Activated CD4-positive, alpha-beta T cell treated with anti-CD3 and anti-CD28 coated beads, Interleukin-2, amount 10 ng/mL, durations not matched to agents 7 days and 5 days (primary cell): ENCODE measurements at places on chromosomes 11 and 22.

DNA sequence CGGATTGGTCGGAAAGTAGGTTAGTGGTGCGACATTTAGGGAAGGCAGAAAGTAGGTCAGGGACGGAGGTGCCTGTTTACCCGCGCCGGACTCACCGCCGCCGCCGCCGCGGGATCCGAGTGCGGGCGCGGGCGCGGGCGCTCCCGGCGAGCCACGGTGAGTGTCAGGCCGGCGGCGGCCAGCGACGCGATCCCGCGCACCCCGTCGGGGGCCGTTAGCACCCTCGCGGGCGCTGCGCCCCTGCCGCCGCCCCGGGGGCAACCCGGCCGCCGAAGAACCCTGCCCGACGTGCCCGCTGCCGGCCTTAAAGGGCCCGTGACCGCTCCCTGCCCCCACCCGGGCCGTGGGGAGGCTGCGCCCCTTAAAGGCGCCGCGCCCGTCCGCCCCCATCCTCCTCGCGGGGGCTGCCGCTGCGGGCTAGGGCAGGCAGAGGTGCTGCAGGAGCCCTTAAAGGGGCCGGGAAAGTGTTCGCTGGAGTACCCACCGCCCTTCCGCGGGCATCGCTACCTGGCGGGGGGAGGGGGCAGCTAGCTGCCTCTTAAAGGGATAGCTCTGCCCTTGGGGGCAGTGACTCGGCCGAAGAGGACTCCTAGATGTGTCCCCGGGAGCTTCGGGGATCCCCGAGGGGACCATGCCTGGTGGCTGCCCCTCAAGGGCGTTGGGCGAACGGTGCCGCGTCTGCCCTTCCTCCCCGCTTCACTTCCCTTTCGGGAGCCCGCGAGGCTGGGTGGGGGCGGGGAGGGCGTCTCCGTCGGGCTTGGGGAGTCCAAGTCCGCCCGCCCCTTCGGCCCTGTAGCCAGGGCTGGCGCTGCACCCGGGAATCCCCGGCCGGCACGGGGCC lies at the start of gene BMAL1:
TSS of gene BMAL1 (plus strand) at position 23 of the 841 bp plus-strand sequence. CDS start 76,519 bp downstream, outside the sequence.
- peak; percentile 57 for DNase-seq

GRCh38 chr22:40238425-40239344 lies 61.0 kb downstream of the TNRC6B start:
- no peak for DNase-seq

DNA sequence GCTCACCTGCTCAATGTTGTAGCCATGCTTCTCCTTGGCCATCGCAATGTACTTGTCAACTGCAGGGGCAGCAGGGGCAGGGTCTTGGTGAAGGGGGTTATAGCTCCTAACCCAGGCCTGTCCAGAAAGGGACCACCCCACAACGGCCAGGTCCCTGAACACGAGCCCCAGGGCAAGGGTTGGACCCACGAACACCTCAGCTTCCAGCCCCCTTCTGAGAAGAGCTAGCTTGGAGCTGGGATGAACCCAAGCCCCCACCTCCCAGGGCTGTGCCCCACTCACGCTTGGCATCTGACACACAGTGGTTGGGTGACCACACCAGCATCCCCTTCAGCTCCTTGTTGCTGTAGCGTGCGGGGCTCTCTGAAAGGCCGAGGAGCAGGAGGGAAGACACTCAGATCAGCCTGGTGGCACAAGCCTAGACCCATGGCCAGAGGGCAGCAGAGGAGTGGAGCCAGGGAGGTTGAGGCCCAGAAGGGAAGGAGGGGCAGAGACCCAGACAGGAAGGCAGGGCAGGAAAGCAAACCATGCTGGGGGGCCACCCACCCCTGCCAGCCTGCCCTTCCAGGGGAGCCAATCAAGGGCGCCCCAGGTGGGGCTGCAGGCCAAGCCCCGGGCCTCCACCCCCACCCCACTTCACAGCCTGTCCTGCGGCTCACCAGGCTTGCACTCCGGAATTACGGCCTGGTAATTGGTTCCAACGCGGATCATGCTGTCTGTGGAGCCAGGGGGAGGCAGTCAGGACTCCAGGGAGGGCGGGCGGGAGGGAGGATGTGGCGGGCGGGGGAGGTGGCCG lies 1.9 kb downstream of the RCOR2 start:
- DNase-seq: no peak

- no peak for DNase-seq
These were observed 4.9 kb upstream of the MAFF start for GRCh38 chr22:38196791-38197419.

DNA sequence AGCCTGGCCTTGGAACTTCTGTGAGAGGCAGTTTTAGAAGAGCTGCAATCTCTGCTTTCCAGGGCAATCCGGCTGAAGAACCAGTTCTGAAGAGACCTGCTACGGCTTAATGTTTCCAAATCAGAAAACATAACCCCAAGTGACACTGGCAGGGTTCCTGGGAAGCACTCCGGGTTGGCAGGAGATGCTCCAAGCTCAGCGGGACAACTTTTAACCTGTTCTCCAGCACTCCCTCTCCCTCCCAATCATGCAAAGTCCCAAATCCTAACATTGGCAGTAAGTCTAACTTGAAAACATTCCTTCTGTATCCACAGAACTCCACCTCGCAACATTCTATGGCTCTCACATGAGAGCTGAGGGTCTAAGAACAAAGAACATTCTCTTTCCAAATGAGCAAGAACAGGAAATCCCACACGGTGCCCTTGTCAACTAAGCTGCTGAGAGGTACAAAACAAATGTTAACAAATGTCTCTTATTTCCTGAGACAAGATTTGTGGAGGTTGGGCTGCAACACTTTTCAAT lies 48.5 kb upstream of the MN1 start:
- DNase-seq: no peak

- no peak for DNase-seq
These were observed at the start of gene UPB1 for GRCh38 chr22:24494528-24495364. UPB1 (plus strand) TSS chr22:24495332; CDS start chr22:24495404, 72 bp downstream.

DNA sequence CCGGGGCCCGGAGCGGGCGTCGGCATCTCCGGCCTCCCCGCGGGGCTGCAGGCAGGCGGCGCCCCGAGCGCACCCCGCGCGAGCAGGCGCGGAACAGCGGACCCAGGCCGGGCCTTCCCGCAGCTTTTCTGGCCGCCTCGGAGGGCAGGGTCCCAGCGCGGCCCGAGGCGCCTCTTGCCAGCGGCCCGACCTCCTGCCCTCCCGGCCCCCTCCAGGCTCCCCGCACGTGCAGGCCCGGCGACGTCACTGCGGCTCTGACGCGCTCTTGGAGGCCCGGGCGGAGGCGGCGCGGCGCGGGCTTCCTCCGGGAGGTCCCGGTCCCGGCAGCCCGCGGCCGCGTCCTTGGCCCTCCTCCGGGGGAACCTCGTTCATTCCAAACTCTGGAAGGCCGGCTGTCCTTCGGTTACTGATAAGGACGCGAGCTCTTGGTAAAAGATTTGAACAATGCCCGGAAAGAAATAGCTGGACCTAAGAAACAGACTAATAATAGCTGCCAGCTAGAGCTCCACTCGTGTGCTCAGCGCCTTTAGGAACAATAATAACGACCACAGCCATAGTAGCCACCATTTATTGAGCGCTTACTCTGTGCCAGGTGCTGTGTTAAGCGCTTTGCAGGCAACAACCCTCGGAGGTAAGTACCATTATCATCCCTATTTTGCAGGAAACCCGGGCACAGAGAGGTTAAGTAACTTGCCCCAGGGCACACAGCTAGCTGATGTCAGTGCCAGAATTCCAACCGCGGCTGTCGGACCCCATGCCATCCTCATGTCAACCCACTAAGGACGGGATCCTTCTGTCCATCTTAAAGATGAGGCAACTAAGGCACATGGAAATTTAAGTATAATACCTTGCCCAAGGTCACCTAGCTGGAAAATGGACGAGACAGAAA lies 39.1 kb upstream of the CREB3L1 start:
- DNase-seq: peak; percentile 49

DNA sequence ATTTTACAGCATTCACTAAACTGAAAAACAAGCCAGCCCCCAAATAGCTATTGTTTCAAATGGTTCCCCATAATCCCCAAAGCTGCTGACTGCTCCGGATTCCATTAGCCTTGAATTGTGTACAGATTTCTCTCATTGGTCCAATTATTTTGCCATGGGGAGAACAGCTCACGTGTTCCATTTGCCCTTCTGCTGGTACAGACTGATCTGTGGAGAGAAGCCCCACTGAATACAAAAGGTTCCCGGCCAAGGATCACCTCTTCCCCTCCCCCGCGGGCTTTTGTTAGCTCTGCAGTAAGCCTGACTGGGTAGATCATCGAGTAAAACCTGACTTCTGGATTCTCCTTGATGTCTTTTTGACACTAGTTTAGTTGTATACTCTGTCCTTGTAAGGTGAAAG lies 9.1 kb upstream of the MAPK8IP1 start:
- no peak for DNase-seq

- DNase-seq: no peak
These were observed 13.8 kb downstream of the ATP5MG start for GRCh38 chr11:118415062-118415738.

GRCh38 chr11:94450048-94450447 lies 43.6 kb downstream of the MRE11 start:
- no peak for DNase-seq

DNA sequence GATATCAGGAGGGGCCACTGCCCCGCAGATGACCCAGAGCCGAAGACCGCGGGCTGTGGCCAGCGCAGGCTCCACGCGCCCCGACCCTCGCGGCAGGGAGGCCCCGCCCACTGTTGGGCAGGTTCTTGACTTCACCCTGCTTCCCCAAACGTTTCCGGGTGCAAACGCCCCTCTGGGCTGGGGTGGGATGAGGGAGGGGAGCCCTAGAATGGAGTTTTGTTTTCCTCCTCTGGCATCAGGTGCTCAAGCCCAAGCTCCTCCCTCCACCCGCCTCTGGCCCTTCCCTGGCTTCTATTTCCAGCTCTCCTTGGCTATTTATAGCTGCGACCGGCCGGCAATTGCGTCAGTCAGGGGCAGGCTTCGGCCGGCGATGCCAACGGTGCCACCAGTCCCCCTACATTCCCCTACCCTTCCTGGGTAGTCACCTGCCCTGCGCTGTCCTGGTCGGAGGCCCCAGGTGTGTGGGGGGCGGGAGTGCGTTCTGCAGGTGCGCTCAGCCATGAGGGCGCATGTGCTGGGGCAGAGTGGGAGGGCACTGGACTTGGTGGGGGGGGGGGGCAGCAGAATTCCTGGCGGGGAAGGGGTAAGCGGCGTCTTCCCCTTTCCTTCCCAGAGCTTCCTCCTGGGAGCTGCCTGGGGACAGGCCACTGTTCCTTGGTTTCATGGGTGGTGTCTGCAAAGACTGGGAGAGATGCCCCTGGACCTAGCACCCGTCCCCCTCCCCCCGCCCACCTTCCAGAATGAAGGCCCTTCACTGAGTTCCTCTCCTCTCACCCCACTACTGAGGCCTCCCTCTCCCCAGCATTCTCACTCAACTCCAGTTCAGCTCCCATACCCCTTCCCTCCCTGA lies 23.6 kb downstream of the DUSP8 start:
- DNase-seq: no peak

DNA sequence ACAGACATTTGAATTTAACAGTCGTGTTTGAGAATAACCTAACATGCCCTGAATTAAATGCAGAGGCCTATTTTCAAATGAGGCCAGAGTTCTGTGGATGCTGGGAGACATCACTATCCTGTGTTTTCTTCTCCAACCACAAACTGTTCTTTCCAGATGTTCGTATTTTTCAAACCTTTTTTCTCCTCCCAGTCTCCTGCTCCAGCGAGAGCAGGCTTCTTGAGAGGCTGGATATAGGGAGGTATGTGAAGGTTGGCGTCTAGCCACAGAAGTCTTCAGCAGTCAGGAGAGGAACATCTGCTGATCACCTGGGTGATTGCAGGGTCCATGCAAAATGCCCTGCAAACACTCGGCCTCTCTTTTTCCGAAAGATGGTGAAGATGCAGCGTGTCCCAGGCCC lies 126.3 kb downstream of the C11orf91 start:
- DNase-seq: no peak

DNA sequence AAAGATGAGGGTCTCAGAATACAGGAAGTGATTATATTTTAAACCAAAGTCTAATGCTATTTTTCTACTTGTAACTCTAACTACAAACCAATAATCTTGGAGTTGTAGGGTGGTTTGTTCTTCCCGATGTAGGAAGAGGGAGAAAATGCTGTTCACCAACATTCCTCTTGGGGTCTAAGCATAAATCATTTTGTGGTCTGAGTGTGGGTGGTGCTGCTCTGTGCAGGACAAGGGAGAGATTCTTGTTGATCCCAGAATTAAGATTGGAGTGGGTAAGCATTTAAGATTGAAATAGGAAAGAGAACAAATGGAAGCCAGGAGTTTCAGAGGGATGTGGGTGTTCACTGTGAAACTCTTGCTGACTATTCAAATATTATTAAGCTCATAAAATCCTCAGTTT lies 38.6 kb upstream of the MMP13 start:
- DNase-seq: no peak

DNA sequence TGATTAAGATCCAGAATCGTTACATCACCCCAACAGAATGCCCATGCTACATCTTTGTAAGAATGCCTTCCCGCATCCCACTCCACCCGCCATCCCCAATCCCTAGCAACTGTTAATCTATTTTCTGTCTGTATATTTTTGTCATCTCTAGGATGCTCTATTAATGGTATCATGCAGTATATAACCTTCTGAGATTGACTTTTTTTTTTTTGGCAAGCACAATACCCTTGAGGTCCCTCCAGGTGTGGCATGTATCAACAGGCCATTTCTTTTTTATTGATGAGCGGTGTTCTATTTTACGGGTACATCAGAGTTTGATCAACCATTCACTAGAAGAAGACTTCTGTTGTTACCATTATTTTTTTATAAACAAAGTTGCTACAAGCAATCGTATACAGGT lies 30.2 kb upstream of the SCN3B start:
- DNase-seq: no peak

GRCh38 chr11:69891421-69892236 lies 72.4 kb upstream of the FGF3 start:
- DNase-seq: no peak

GRCh38 chr11:2436521-2437031 lies 7.7 kb downstream of the TRPM5 start:
- no peak for DNase-seq

GRCh38 chr11:17720796-17721171 lies 1.4 kb downstream of the MYOD1 start:
- DNase-seq: no peak

DNA sequence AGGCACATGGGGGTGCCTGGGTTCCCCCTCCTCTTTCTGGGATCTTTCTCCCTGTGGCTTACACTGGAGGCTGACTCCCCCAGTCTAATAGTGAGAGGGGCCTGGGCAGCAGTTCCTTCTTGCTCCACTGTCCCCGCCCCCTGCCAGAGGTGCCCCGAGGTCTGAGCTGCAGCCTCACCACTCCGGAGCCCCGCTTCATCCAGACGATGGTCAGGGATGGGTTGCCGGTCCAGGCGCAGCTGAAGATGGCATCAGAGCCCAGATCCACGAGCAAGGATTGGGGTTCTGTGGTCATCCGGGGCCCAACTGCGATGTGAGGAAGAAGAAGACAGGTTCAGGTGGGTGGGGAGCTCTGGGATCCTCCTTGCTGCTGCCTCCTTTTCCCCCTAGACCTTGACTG lies 91.1 kb downstream of the ST3GAL4 start:
- no peak for DNase-seq

DNA sequence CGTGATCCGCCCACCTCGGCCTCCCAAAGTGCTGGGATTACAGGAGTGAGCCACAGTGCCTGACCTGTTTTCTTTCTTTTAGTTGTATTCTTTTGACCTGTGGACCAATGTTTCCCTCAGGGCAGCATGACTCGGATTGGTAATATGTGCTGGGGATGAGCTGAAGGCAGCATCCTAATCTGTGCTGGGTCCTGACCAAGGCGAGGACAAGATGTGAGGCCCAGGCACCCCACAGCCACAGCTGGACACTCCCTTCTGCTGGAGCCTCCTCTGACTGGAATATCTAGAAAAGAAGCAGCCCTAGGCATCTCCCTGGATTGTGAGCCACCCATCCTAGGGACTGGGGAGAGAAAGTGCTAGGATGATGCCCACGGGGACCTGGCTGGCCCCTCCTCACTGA lies 105.4 kb downstream of the PDE2A start:
- DNase-seq: no peak

- peak; percentile 64 for DNase-seq
These were observed 5.1 kb upstream of the B4GALNT4 start for GRCh38 chr11:363948-364761.
